Stimulated activated CD8-positive, alpha-beta memory T cell treated with anti-CD3 and anti-CD28 coated beads, Interleukin-4, amount 100 ng/mL, for 24 hours (primary cell): ENCODE measurements at places on chromosomes 7 and 10.

- DNase-seq = no peak
Observed at GRCh38 chr10:43076876-43077420, at the start of gene RET. TSS of gene RET (plus strand) at chr10:43077069. CDS start at chr10:43077259, 190 bp downstream.

DNA sequence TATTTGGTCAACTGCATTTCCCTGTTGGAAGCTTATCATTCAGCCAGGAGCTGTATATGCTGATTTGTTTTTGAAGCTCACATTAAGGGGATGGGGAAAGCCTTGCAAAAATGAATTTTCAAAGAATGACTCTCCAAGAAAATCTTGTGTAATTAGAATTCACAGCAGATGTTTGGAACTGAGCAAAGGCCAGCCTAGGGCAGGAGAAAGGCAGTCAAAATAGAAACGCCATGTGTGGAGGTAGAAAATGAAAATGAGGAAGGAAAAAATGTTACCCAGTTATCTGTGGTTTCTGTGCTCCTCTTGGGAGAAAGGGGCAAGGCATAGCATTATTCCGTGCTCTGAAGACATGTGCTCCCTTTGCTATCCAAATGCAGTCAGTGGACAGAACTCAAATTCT, 93.5 kb downstream of the NRP1 start:
- DNase-seq = no peak

DNA sequence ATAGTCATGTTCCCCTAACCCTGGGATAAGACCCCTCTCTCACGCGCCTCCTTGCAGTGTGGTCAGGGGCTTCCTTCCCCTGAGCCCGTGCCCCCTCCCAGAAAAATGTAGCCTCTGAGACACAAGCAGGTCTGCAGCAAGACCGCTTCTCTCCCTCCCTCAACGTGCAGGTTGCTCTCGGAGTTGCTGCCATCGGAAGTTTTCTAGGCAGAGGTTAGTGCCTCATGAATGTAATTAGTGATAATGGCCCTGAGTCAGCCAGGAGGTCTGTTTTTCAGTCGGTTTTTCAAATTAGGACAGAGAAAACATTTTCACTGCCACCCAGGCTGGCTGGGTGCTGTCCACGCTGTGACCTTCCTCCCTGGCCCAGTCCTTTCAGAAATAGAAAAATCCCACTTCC, 43.2 kb upstream of the PRLHR start:
- DNase-seq = no peak

DNA sequence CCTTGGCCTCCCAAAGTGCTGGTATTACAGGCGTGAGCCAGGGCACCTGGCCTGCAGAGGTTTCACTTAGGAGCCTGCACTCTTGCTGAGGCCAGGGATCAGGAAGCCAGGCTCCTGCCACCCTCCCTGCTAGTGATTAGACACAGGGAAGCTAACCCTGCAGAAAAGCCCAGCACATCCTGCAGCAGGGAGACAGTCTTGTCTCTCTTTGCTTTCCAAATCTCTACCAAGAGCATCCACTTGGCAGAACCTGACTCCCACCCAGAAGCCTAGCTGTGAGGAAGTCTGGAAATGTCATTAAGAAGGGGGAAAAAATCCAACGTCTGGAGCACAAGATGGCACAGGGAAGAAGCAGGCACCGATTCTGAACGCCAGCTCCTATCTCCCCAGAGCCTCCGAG, 8.0 kb upstream of the FAM171A1 start:
- DNase-seq = no peak

DNA sequence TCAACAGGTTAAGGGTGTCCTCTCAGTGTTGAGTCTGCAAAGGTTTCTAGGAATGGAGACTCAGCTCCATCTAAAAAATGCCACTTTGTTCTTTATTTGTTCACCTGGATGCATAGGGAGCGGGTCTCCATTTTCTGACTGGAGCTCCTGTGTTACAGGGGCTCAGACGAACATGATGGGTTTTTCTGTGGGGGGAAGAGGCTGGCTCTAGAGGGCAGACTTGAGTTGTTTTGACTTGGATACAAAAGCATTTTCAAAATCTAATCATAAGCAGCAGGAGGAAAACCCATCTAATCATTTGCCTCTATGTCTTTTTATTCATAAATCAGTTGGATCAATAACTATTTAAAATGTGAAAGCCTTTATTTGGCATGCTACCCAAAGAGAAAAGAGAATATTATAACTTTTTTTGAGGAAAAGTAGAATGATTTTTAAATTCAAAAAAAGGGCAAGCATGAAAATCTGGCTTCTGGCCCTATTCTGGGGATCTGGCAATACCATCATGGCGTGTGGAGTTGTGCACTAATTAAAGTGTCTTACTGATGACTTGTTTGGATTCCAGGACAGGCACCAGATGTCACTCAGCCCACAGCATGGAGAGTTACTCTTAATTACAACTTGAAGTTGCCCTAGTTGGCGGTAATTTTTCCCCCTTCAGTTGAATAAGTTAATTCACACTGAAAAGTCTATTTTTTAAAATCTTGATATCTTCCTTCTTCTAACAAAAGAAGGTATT, 594.9 kb downstream of the REEP3 start:
- DNase-seq = no peak

GRCh38 chr10:70694418-70695141, 22.3 kb downstream of the ADAMTS14 start:
- no peak for DNase-seq
